ENCODE measurements at places on chromosomes 13 and 19.

- DNase-seq: peak; percentile 34
Observed at GRCh38 chr13:19927117-19927748, 31.3 kb upstream of the ZMYM2 start.

GRCh38 chr19:39645800-39646411 is 9.8 kb upstream of the LGALS16 start:
- peak; percentile 43 for DNase-seq

DNA sequence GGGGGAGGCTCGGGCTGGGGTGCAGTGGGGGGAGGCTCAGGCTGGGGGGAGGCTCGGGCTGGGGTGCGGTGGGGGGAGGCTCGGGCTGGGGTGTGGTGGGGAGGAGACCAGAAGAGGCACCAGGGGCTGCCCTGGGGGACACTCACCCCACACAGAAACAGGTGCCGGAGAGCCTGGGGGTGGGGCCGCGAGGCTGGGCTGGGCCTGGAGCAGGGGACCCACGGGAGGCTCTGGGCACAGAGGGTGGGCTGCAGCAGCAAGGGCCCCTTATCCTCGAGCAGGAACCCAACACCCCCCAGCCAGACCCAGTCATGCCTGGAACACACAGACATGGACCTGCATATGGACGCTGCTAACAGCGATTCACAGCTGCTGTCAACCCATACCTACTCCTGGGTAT is 34.3 kb downstream of the GPX4 start:
- no peak for DNase-seq

DNA sequence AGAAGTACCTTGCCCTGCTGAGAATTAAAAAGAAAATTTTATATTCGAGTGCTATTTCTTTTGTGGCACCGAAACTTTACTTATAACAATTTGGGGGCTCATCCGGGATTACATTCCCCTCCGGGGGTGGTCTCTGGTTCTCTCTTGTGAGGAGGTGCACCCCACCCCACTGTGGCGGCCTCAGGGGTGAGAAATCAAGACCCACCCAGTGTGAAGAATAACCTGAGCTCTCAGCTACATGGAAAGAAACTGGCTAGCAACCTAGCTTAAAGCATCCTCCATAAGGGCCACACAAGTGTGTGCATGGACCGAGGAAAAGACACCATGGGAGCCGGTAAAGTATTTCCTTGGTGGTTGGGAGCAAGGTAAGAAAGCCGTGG is 50.9 kb upstream of the ANKRD10 start:
- DNase-seq: no peak

DNA sequence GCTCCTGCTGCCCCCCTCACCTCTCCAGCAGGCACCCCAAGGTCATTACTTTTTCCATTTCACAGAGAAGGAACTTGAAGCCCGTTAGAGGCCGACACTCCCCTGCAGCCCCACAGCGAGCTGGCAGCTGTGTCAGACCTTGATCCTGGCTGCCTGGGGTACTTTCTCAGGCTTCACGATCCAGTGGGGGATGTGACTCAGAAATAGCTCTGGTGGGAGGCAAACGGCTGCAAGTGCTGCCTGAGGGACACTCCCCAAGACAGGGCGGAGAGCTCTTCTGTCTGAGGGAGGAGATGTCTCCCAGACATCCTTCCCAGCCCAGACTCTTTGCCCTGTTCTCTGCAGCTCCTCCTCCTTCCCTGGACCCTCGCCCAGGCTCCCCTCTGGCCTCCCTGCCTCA is 4.8 kb downstream of the TSKS start:
- peak; percentile 66 for DNase-seq

- DNase-seq: no peak
Observed at GRCh38 chr19:5292453-5292821, 48.2 kb downstream of the PTPRS start.

GRCh38 chr19:34507414-34508067 is 26.0 kb downstream of the WTIP start:
- DNase-seq: no peak

GRCh38 chr19:16911046-16911445 is 22.2 kb downstream of the F2RL3 start:
- no peak for DNase-seq

DNA sequence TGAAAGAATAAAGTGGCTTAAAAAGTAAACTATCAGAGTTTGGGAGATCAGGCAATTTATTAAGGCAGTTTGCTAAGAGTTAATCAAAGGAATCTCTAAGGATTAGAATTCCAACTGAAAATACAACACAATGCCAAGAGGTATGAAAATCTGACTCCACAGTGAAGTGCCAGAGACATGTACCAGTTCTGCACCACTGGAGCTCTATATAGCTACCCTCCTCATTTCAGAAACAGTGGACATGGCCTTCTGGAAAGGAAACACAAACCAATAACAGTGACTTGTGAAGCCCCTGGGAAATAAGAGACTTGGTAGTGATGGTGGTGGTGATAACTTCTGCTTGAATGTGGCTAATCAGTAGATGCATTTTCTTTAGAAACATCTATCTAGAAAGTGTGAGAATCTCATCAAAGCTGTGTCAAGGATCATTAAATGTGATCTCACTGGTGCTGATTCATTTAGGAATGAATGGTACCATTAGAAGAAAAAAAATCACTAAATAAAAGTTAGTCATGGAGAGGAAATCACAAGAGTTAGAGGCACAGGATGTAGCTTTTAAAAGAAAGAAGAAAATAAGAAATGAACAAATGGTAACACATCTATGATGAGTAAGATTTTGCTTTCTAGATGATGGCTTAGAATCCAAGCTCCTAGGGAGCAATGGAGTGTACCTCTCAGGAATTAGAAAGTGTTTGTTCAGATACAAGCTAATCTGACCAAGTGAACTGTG is 20.1 kb upstream of the N4BP2L1 start:
- no peak for DNase-seq

DNA sequence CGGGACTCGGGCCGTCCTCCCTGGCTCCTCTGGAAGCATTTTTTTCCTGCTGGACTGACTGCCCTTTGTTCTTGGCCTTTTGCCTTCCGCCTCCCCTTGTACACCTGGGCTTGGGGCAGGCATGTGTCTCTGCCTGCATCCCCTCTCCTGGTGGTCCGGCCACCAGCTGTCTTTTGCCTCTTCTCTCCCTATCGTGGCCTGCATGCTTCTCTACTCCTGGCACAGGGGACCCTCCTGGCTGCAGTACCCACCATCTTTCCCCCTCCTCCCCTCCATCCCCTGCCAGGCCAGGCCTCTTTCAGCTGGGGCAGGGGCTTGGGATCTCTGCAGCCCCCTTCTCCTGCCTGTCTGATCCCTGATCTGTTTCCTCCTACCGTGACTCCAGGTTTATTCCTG is 12.1 kb downstream of the WTIP start:
- DNase-seq: no peak

Measured in fibroblast of pulmonary artery (primary cell).